GF-D8 (cell line): ENCODE measurements at places on chromosomes 13 and 19.

GRCh38 chr19:55486971-55487923 is 989 bp upstream of the SSC5D start:
- no peak for DNase-seq

DNA sequence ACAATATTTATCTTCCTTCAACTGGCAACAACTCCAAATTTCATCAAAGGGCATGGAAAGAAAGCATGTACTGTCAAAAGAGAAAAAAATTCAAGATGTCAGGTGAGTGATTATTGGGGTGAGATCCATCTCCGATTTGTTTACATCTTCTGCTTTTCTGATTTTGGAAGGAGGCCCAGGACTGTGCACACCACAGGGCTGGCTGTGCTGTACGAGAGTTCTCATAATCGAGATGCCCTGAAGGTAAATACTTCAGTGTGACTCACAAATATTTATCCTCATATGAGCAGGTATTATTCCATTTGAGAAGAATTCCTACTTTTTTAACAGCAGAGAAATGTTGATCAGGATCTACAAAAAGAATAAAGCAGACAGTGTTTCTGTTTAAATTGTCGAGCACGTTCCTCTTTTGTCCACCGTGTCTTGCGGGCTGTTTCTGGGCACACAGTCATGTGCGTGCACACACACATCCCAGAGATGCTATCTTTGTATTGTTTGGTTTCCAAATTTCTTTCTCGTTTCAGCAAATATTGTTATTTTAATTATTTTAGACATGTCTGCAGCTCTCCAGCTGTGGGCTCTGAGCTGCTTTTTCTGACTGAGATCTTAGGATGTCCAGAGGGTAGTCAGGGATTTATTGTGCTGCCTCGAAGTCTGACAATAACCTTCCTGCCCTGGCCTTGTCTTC is 103.8 kb downstream of the KL start:
- DNase-seq = no peak

- no peak for DNase-seq
These were observed 43.9 kb downstream of the TGDS start for GRCh38 chr13:94552095-94552494.

DNA sequence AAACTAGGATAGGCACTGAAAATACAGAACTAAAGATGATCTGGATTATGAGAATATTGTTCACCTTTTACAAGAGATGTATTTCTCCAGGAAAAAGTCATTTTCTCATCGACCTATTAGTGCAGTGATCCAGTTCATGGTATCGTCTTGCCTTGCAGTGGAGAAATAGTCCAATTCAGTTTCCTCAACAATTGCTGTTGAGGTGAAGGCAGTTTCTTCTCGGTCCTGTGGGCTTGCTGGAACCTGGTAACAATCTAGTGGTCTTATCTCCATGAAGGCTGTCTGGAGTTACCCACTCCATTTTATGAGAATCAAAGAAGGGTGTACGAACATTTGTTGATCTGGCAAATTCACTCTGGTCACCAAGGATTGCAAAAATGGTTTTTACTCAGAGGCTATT is 266.8 kb downstream of the LHFPL6 start:
- DNase-seq = no peak

DNA sequence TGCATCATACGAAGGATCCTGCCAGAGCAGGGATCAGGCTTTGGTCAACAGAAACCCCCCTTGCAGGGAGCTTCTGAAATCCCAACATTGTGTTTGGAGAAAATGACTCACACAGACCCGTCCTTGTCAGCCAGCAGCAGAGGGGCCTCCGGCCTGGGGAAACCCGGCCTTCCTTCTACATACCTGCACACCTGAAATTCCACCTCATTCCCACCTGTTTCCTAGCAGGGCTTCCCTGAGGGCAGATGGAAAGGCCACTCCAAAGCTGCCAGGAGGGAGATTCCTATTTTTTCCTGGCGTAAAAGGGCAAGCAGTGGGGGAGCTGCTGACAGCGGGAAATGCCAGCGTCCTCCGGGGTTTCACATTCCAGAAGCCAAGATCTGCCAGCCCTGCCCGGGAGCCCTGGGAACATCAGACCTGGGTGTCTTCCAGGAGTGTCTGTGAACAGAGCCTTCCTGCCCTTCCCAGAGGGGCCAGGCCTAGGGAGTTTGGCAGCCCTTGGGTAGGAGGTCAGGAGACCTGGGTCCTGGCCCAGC is 3.0 kb upstream of the IGFL1 start:
- no peak for DNase-seq

- no peak for DNase-seq
These were observed 687 bp downstream of the PLEKHA4 start for GRCh38 chr19:48867746-48868113.

- no peak for DNase-seq
These were observed 88.8 kb downstream of the GNG7 start for GRCh38 chr19:2613507-2614295.

DNA sequence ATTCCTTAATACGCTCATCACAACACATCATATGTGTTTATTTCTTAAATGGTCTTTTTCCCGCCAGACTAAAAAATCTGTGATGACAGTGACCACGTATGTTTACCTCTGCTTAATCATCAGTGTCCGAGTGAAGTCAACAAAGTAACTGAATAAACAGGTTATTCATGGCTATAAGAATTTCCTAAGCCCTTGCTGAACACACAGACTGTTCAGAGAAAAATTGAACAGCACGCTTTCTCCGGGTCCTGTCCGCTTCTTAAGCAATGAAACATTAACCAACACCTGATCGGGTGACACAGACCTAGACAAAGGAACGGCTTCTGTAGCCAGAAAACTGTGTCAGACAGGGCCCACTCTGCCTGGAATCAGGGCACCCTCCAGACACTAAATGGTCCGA is 14.3 kb downstream of the SAFB2 start:
- no peak for DNase-seq

DNA sequence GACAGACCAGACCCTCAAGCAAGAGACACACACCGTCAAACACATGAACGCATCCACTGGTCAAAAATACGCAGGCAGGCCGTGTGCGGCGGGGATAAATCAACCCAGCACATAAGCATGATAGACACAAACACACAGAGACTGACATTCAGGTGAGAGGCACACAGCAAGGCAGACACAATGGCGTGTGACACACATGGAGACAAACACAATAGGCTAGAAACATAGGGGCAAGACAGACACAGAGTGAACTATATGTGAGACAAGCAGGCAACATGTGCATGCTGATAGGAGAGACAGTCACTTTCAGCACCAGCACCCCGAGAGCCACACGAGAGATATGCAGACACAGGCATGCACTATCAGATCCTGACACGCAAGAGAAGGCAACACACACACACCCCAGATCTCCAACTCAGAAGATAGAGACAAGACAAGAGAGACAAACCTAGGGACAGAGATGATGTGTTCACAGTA is 6.9 kb upstream of the JUNB start:
- DNase-seq = peak; percentile 6

DNA sequence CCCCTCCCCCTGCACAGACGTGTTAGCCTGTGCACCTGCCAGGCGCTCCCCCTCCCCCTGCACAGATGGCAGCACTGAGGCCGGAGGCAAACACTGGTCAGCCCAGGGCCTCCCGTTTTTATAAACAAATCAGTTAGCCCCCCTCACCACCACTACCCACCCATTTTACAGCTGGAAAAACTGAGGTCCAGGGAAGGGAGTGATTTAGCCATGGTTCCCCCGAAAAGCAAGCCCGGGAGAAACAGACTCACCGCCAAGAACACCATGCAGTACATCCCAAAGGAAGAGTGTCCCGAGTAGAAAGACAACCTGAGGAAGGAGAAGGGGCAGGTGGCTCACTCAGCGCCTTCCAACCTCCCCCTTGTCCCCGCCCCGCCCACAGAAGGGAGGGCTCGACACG is 8.7 kb downstream of the PLPP2 start:
- no peak for DNase-seq

DNA sequence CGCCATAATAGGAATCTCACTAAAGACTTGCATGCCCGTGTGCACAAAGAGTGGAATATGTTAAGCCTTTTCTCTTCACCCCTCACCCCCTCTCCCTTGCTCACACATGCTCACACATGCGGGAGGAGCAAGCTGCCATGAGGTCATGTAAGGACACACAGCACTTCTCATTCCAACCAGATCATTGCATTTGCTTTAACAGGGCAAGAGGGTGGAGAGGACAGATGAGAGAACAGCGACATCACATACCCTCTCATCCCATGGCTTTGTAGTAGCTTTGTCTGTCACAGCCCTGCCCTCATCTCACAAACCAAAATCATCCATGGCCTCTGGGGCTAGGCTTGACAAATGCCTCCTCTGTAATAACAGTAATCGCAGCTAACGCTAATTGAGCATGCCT is 145.6 kb upstream of the FRY start:
- DNase-seq = no peak

DNA sequence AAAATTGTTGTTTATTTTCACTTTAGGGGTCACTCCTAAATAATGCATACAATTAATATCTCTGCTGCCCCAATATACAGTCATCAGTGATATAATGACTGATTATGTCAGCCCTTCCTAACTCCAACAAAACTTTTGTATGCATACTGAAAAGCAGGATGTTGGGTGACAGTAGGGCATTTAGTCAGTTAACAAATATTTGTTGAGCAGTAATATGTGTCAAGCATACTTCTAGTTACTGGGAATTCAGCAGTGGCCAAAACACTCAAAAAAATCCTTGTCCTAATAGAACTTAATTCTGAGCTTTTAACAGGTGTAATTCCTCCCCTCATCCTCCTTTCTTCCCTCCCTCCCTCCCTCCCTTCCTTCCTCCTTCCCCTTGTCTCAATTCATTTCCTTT is 560.7 kb upstream of the KLHL1 start:
- no peak for DNase-seq

GRCh38 chr19:13842291-13843103 is 34.4 kb upstream of the NANOS3 start:
- DNase-seq = no peak
